Germinal center (tissue), 1 donor: ENCODE measurements at places on chromosomes 1 and 21.

DNA sequence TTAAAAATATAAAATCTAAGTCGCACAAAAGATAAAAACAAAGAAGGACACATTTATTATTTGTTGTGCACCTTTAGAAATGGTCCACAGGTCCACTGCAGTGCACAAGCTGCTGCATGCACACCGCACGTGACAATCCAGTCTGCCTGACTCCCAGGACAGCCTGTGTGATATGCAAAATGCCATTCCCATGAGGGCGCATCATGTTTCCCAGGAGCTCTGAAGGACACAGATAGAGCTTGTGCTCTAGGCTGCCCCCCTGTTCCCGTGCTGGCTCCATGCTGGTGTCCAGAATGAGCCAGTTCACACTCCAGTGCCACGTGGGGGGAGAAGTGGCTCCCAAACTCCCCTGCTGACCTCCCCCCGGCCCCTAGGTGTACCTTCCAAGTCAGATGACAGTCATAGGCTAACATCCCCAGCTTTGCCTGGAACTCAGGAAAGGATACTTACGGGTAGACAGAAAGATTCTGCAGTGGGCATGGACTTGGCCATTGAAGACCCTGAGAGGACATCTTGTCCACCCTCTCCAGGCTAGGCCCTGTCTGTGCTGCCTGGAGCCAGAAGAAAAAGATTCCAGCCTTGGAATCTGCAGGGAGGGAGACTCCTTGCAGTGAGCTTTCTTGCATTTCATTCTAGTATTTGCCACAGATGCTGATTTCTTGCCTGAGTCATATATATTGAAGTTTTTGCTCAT, 26.3 kb downstream of the RAB7B start:
- no peak for DNase-seq

DNA sequence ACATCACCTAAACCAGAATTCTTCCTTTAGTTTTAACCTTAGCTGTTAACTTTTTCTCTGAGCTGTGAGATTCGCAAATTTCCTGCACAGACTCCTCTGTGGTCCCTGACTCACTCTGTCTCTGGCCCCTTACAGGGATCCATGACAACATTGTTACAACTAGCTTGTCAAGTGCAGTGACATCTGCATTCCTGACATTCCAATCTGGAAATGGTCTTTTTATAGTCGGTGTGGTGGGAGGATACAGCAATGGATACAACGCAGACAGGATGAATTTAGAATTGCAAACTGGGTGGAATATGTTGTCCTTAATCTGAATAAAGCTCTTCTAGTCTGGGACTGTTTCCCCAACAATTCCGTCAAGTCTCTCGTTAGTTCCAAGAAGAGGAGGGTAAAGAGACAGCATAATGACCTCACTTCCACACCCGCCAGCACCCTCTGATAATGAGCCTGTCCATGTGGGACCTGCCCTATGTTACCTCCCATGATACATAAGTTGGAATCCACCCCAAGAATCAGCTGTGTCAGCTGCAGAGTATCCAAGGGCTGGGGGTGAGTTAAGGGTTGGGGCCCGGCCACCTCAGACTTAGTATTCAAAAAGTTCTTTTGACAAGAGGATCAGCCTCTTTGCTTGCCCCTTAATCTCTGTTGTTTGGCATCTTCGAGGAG, 49.4 kb downstream of the ILDR2 start:
- no peak for DNase-seq

- no peak for DNase-seq
These were observed 30.1 kb downstream of the SGIP1 start for GRCh38 chr1:66563941-66564630.

- no peak for DNase-seq
These were observed 72.7 kb downstream of the WDR4 start for GRCh38 chr21:42806509-42807140.

DNA sequence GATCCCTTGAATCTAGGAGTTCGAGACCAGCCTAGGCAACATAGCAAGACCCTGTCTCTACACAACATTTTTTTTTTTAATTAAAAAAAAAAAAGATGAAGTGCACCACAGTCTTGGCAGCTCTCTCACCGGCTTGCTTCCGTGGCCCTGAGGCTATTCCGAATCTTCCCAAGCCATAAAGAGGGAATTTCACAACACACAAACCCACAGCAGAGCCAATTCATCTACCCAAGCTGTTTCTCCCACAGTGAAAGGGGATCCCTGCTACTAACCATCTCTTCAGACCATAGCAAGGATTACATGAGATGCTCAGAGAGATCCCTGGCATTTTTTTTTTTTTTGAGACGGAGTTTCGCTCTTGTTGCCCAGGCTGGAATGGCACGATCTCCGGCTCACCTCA, 8.3 kb upstream of the CHD5 start:
- no peak for DNase-seq

DNA sequence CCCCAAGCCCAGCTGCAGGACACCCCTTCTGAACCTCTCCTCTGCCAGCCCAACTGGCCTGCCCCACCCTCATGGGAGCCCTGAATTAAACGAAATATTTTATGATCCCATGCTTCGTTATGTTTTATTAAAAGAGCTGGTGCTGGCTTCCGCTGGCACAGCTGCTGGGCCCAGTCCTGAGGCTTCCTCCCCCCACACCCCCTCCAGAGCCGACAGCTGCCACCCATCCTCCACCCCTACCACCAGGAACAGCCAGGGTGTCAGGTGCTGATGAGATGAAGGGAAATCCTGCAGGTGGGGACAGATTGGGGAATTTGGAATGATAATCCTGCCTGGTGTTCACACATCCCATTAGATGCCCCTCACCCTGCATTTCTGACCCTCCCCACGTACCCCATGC, 19.0 kb downstream of the IGSF21 start:
- no peak for DNase-seq

- no peak for DNase-seq
These were observed 8.7 kb downstream of the SLAMF7 start for GRCh38 chr1:160747717-160748116.

DNA sequence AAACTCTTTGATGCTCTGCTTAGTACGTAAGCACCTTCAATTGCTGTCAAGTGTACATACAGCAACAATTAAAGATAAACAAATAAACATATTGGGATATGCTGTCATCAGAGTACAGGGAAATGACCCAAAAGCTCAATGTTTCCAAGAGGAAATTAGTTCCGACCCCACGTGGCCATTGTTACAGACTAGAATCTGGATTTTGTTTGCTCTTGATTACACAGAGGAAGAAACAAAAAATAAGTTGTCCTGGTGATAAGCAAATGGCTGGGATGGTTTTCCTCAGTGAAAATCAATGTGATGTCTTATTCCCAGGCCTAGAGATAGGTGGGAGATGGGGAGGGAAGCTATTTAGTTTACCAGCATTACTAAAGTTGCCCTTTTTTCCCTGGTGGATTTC, 113.0 kb upstream of the UBE2U start:
- DNase-seq = no peak

GRCh38 chr1:222606757-222607156, 11.1 kb upstream of the MIA3 start:
- DNase-seq = no peak

DNA sequence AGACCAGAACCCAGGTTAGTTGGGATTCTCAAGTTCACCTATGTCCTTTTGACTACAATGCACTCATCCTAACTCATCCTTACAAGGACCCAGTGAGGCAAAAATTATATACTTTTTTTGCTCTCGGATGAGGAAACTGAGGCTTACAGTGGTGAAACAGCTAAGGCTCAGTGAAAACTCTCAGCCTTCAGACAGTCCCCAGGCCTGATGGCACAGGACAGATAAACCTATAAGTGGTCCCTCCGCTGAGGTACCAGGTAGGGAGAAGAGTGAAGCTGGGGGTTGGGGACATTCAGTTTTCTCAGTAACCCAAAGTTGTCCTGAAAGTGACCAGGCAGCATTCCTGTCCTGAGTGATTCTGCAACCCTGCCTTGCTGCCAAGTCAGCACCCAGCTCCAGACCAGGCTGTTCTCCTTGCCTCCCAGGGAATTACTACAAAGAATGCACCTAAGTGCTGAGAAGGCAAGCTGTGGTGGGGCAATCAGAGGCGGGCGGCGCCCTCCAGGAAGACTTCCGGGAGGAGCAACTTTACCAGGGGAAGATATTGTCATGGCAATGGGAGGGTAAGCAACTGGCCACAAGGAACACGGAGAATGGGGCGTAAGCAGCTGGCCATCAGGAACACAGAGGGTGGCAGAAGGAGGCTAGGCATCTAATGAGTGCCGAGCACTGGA, 4.6 kb downstream of the TENT5B start:
- no peak for DNase-seq

- no peak for DNase-seq
These were observed at the start of gene RXRG for GRCh38 chr1:165444897-165445370. Gene RXRG (minus strand): TSS chr1:165445126. CDS start chr1:165444893, 233 bp downstream.

DNA sequence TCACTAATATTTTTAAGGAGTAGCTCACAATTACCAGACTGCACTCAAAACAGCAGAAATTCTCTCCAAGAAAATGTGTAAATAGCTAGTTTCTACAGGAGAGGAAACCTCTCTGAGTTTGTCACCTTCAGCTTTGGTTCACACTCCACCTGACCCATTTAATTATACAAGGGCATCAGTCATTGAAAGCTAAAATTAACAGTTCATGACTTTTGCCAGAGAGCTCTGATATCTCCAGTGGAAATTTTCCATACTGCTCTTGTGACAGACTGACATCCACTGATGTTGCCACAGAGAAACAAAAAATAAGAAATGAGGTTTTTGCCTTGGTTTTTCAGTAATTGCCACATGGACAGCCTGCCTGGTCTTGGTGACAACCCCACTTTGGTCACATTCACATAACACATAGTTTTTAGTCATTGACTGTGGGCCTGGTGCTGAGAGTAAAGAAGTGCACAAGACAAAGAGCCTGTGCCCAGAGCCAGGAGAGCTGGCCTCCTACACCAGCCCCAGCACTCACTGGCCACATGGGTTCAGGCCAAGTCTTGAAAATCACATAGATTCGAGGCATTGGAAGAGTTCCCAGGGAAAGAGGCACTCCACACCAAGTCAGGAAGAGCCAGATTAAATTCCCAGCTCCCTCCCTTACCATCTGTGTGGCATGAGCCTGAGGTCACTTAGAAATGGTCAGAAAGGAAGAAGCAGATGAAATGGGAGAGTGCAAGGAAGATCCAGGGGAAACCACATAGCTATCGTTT, 13.8 kb upstream of the SIM2 start:
- DNase-seq = no peak

DNA sequence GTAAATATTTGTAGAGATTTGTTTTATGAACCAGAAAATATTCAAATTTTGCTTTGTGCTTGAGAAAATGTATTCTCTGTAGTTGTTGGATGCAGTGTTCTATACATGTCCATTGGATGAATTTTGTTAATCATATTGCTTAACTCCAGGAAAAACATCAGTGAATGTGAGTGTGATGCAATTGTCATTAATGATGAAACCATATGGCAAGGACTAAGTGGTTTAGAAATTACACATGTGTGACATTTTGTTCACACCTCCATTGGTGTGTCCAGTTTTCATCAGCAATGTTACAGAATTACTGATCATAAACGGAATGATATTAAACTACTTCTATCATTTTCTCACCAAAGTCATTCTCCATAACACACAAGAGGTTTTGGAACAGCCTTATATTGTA, 151.8 kb upstream of the ST6GALNAC5 start:
- DNase-seq = no peak

DNA sequence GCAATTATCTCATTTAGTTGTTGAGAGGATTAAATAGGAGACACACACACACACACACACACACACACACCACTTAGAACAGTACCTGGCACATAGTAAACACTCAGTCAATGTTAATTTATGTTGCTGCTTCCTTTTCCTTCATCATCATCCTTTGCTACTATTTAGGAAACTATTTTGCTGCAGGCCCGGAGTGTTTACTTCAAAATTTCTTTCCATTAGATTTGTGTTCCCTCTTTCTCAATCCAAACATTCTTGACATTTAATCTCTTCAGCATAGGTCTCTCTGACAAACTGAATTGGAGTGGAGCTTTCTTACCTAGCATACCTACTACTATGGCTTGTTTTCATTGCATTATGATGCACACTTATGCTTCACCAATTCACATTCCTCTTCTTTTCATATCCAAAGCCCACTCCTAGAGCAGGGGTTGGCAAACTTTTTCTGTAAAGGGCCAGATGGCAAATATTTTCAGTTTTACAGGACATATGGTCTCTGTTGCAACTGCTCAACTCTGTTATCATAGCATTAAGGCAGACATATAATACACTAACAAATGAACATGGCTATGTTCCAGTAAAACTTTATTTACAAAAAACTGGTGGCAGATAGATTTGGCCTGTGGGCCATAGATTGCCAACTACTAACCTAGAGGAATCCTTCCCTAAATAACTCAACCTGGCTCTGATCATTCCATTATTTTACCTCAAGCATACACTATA, 49.5 kb downstream of the SCMH1 start:
- no peak for DNase-seq

GRCh38 chr1:53766194-53766742, 27.3 kb upstream of the GLIS1 start:
- no peak for DNase-seq

DNA sequence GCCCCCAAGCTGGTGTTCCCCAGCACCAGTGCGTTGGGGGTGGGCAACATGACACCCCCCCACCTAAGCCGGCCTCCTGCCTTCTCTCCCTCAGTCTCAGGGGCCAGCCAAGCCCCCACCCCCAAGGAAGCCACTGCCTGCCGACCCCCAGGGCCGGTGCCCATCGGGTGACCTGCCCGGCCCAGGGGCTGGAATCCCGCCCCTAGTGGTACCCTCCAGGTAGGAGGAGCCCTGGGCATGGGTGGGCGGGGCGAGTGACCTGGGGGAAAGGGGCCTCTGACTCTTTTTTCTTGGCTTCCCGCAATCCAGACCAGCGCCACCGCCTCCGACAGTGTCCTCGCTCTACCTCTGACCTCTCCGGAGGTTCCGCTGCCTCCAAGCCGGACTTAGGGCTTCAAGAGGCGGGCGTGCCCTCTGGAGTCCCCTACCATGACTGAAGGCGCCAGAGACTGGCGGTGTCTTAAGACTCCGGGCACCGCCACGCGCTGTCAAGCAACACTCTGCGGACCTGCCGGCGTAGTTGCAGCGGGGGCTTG, 1.3 kb upstream of the EFNA4 start:
- no peak for DNase-seq

GRCh38 chr1:65250826-65251225, 58.5 kb upstream of the DNAJC6 start:
- DNase-seq = no peak

DNA sequence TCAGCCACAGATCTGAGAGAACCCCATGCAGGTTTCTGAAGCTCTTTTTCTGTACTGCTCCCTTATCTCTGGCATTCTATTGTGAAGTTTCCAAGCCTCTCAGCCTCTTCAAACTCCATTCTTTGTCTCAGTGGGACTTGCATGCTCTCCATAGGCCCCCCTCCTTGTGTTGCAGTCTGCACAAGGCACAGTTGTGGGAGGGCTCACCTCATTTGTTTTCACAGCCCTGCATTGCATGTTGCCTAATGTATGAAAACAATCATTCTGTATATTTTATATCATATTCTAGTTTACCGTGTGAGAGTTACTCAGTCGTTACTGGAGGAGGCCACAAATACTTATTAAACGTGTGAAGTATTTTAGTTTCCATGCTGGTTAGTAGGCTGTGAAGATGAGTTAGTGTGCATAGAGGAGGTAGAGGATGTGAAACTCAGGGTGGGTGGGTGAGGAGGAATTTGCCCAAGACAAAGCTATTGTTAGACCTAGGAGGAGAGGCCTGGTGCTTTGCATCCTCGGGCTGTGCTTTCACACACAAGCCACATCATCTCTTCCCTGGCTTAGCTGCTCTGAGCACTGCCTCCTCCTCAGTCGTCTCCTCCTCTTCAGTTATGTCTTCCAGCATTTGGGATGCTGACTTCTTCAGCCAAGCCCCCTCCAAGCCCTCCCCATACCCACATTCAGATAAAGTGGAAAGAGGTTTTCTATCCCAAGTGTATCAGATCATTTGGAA, 7.8 kb upstream of the CHI3L2 start:
- peak; percentile 73 for DNase-seq
